ENCODE measurements at places on chromosomes 4 and X.

- DNase-seq, result no peak
Observed at GRCh38 chr4:129852434-129852833, 756.5 kb downstream of the C4orf33 start.

GRCh38 chrX:42975906-42976305, 197.9 kb upstream of the PPP1R2C start:
- DNase-seq, result no peak

GRCh38 chrX:6980981-6981380, 166.5 kb upstream of the STS start:
- DNase-seq, result no peak

DNA sequence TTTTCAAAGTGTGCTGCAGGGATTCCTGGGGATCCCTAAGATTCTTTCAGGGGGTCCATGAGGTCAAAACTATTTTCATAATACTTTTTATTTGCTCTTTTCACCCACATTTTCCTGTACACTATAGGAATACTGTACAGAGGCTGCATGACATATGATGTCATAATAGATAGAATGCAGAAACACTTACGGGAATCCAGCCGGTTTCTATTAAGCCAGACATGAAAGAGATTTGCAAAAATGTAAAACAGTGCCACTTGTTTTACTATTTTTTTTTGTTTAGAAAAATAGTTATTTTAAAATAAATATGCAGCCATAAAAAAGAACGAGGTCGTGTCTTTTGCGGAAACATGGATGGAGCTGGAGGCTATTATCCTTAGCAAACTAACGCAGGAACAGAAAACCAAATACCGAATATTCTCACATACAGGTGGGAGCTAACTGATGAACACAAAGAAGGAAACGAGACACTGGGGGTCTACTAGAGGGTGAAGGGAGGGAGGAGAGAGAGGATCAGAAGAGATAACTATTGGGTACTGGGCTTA, 5.0 kb downstream of the ZFX start:
- DNase-seq, result no peak

GRCh38 chr4:155478336-155478835, 101.6 kb upstream of the MAP9 start:
- DNase-seq, result no peak

GRCh38 chr4:138222046-138222445, 20.1 kb downstream of the SLC7A11 start:
- DNase-seq, result no peak

DNA sequence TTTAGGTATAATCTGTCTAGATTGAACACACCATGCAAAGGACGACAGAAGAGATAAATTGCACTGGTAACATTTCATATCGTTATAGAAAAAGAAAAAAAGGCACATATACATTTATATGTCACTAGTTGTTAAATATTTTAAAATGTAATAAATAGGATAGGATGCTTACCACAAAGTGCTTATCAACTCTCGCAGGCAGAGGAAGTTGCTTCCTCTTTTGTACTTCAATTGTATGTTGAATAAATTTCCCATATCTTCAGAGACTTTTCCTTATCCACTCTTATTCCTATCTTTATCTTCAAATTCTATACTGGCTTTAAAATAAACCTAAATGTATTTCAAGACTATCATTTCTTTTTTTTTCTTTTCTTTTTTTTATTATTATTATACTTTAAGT, 163.3 kb upstream of the SPOCK3 start:
- no peak for DNase-seq

DNA sequence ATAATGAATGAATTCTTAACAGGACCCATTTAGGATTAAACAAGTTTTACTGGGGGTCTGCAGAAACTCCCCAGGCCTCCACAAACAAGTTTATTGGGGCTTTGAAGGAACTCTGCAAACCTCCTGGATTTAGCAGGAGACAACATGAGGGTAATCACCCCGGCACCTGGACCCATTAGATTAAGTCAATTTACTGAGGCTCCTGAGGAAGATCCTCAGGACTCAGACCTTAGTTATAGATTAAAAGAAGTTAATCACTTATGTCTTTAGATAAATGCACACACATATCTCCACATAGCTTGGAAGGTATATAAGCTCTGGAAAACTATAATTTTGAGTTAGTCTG, 29.4 kb downstream of the XG start:
- DNase-seq, result no peak
